ENCODE measurements at places on chromosomes 5 and 9.

DNA sequence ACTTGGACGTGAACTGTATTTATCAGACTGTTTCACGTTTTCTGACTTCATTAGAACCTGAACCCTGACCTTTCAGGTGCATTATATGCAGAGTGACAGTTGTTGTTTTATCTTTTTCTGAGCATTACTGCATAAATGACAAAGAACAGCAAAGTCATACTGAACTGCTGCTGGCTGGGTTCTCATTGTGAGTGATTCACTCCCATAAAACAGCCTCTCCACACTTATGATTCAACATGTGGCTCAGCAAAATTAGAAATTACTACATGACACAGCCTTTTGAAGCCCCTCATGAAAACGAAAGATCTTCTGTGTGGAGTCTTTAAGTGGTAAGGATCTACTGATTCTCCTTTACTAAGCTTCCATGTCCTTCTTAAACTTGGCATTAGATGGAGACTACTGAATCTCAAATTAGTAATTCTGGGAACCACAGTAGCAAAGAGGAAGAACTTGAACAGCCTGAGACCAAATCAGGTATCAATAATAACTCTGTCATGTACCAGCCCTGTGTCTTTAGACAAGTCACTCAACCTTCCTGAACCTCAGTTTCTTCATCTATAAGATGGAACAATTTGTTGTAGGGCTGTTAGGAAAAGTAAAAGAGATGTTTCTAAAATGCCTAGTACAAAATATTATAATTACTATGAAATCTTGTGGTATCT, 172.3 kb upstream of the GNA14 start:
- DNase-seq = no peak

DNA sequence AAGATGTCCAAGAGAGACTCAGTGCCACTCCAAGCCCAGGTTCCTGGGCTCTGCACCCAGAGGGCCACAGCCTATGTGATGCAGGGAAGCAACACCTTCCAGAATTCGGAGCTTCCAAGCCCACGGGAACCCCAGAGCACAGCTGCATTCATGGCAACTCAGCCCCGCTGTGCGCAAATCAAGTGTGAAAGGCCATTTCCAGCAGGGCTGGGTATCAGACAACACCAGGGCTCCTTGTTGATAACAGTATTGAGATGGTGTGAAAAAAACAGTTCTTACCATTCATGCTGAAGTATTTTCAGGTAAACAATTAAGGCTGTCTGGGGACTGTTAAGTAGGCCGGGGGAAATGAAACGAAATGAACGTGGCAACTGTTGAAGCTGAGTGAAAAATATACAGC, 10.1 kb downstream of the ROR2 start:
- DNase-seq = no peak

DNA sequence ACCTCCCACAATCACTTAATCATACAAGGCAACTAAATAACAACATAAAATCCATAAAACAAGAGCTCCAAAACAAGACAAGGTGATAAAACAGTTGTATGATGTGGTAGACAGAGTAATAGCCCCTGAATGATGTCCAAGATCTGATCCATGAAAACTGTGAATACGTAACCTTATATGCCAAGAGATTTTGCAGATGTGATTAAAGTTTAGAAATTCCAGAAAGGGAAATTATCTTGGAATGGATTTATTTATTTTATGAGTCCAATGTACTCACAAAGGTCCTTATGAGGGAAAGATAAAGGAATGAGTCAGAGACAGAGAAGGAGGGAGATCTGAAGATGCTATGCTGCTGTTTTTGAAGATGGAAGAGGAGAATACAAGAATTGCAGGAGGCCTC, 1775.7 kb upstream of the C9orf72 start:
- DNase-seq = no peak

GRCh38 chr9:85042981-85043647, 373.6 kb downstream of the NTRK2 start:
- no peak for DNase-seq

Measured in stimulated activated CD4-positive, alpha-beta T cell treated with anti-CD3 and anti-CD28 coated beads, TNF-alpha, amount 100 ng/mL, for 24 hours (primary cell).